ENCODE measurements at places on chromosomes 4 and X.
A peak's percentile ranks its signal among the peaks of the same experiment; 100 is the strongest.

GRCh38 chrX:65674204-65674893 lies 6.9 kb downstream of the MSN start:
- DNase-seq: no peak

- DNase-seq: no peak
Measured at GRCh38 chrX:25108481-25108880, 92.7 kb upstream of the ARX start.

- no peak for DNase-seq
Measured at GRCh38 chr4:129823105-129823504, 727.2 kb downstream of the C4orf33 start.

DNA sequence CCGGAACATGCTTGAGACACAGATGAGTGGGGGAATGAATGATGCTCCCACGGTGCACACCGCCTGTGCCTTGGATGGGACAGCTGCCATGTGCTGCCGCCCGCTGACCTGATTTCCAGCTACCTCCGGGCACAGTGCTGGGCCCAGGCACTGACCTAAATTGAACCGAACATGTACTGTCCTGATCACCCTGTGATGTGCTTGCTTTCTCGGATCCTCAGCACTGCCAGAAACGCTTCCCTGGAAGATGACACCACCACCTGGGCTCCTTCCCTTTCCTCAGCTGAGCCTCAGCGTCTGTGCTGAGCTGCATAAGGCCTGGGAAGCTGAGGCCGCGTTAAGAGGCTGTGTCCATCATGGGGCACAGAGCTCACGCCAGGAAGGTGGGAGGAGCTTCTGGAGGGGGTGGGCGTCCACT lies 39.3 kb upstream of the MXD4 start:
- DNase-seq: no peak

- no peak for DNase-seq
Measured at GRCh38 chrX:107626916-107627315, 1.4 kb upstream of the PRPS1 start.

DNA sequence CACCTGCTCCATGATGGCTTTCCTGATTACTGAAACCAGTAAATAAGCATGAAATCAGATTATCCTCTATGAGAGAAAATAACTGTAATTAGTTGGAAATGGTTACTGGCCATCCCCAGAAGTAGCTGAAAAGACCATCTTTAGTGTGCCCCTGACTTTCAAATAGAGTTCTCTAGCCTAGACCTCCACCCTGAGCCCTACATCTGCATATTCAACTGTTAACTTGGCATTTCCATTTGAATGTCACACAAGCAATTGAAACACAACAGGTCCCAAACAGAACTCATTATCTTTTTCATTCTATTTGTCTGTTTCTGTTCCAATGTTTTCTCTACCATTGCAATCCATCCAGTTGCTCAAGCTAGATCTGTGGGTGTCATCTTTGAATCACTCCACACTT lies 952.3 kb downstream of the RPA4 start:
- no peak for DNase-seq

DNA sequence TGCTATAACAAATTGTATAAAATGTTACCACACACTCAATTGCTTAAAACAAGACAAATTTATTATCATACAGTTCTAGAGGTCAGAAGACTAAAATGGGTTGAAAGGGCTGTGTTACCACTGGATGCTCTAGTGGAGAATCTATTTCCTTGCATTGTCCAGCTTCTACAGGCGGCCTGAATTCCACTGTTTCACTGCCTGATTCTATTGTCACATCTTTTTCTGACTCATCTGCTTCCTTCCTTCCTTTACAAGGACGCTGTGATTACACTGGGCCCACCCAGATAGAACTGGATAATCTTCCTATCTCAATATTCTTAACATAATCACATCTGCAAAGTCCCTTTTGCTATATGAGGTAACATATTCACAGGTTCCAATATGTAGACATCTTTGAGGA lies 19.4 kb upstream of the ARMCX1 start:
- no peak for DNase-seq

- peak; percentile 1 for DNase-seq
Measured at GRCh38 chrX:131322651-131323050, 33.5 kb upstream of the IGSF1 start.

GRCh38 chr4:7983296-7983695 lies 43.6 kb upstream of the AFAP1 start:
- DNase-seq: no peak

DNA sequence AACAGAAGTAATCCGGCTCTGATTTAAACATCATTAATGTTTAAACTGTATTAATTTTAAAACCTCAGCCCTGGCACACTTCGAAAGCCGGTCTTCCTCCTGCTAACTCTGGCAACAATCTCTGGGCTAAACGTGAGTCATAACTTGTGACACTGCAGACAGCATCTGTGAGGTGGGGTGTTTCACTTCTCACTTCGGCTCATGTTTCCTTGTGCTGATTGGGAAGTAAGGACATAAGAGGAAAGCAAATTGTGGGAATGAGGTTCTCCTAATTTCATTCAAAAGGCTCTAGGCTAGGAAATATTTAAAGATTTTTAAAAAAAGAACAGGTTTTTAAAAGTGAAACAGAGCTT lies 139.9 kb upstream of the USP9X start:
- peak; percentile 85 for DNase-seq

DNA sequence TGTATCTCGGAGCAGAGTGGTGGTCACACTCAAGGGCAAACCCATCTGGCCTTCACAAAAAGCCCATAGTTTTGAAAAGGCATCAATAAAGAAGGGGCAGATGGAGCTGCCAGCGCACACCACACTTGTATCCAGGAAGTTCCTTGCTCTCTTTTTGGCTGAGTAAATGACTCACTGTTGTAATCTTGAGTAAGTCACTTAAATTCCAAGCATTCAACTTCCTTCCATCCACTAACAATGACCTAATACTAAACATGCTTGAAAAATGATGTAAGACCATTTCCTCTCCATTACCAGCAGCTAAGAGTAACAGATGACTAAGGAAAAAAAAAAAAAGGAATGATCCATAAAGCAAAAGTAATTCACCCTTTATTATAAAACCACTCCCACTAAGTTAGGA lies 32.4 kb upstream of the MYOZ2 start:
- peak; percentile 99 for DNase-seq

DNA sequence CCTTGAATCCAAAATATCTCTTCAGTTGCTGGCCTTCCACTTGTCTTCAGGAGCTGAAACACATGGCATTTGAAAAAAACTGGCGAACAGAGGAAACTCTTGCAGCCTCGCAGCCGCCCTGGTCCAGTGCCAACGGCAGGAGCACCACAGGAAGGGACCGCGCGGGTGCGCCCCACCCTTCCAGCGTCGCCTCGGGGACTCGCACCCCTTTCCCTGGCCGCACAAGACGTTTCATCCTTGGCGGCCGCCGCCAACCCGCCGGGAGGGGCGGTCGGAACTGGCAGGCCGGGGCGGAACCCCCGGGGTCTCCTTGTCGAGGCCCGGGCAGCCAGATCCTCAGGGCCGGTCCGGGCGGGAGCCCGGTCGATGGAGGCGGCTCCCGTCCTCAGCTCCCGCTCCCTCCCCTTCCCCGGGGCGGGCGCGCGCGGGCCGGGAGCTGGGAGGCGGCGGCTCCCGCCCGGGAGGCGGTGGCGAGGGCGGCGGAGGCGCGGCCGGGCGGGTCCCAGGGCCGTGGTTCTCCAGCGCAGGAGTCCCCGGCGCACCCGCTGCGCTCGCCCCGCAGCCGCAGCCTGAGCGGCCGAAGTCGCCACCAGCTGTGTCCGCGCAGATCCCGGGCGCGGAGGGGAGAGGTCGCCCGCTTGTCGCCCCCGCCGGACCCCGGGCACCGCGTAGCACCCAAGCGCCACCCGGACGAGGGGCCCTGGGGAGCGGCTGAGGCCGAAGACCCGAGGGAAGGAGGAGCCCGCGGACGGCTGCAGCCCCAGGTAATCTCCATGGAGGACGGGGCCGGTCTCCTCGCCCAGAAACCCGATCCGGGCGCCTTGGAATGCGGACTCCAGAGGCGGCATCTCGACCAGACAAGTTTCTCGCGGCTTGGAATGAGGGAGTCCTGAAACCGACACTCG lies 886 bp upstream of the NDST3 start:
- peak; percentile 40 for DNase-seq

GRCh38 chr4:20043991-20044390 lies 207.7 kb upstream of the SLIT2 start:
- DNase-seq: peak; percentile 12
